Activated T-cell treated with anti-CD3 and anti-CD28 coated beads for 4 hours (primary cell): ENCODE measurements at places on chromosomes 6 and 20.

DNA sequence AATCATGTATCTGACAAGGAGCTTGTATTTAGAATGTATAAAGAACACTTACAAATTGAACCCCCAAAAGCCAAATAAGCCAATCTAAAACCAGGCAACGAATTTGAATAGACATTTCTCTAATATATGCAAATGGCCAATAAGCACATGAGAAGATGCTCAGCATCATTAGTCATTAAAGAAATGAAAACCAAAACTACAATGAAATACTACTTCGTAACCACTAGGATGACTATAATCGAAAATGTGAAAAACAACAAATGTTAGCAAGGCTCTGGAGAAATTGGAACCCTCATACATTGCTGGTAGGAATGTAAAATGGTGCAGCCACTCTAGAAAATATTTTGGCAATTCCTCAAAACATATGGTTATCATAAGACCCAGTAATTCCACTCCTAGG is 105.8 kb upstream of the TOP1 start:
- no peak for DNase-seq

GRCh38 chr6:45721665-45722064 is 294.0 kb downstream of the CLIC5 start:
- DNase-seq: no peak

- no peak for DNase-seq
Observed at GRCh38 chr6:41258196-41258493, 28.3 kb downstream of the TREM1 start.

- peak; percentile 27 for DNase-seq
Observed at GRCh38 chr6:157235600-157236039, 87.7 kb downstream of the TMEM242 start.

DNA sequence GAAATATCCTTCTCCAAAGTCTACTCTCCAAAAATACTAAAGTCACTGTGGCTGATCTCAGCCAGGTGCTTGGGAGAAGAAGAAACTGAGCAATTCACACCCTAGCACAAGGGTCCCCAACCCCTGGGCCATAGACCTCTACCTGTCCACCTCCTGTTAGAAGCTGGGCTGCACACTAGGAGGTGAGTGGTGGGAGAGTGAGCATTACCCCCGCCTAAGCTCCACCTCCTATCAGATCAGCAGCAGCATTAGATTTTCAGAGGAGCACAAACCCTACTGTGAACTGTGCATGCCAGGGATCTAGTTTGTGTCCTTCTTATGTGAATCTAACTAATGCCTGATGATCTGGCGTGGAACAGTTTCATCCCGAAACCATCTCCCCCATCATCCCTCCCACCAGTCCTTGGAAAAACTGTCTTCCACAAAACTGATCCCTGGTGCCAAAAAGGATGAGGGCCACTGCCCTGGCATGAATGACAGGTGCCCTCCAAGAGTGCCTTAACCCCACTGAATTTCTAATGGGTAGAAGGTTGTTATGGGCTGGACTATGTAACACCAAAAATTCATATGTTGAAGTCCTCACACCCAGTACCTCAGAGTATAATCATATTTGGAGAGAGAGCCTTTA is 109.2 kb upstream of the CDYL start:
- no peak for DNase-seq

- DNase-seq: no peak
Observed at GRCh38 chr6:56954403-56955170, at the start of gene BEND6. Gene BEND6, plus strand, starts transcription at chr6:56955107. Its CDS starts 26,704 bp downstream, at chr6:56981811.

- DNase-seq: no peak
Observed at GRCh38 chr6:88380083-88380482, 213.9 kb upstream of the CNR1 start.

DNA sequence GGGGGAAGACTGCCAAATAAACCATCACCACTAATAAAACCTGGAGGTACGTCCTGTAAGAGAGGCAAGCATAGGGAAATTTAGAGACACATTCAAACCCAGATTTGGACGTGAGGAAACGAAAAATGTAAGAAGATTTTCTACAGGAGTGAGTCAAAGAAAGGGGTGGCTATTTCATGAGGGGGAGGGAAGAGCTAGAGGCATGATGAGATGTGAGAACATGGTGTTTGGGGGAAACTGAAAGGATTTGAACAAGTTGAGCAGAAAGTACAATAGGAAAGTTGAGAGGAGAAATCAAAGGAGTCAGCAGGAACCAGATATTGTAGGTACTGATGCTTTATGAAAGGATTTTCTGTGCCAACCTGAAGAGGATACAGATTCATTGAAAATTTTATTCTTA is 179.1 kb upstream of the HS3ST5 start:
- DNase-seq: no peak

DNA sequence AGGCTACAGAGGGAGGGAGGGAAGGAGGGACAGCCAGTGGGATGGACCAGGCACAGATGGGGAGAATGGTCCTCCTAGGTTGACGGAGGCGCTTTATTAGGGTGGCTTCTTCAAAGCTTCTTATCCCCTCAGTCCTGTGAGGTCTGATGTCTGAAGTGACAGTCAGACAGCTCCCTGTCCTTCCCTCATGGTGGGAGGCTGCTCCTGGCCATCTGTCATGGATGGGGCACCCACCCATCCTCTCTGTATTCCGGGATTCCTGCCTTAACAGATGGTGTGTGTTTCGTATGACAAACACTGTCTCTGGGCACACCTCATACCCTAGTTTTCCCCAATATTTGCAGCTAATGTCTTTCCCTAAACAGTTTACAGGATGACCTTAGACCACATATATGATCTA is 7.9 kb downstream of the RIN2 start:
- DNase-seq: no peak
